ENCODE measurements at places on chromosomes 12 and 14.

- no peak for DNase-seq
Measured at GRCh38 chr12:23855813-23856212, 93.7 kb downstream of the SOX5 start.

DNA sequence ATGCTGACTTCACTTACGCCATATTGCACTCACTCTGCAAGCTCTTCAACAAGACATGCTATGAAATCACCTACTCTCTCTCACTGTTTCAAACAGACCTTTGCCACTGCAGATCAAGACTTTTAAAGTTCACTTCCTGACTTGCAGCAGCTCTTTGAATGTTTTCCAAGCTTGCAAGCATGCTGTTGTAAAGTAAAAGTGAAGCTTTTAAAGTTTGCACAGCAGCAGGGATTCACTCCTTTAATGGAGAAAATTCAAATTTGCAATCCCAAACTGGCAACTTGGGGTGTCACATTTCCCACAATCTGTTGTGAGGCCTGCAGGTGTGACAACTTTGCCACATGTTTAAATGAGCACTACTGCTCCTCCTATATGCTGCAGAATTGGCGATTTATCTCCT, 270.9 kb downstream of the ALX1 start:
- no peak for DNase-seq

- DNase-seq, result no peak
Measured at GRCh38 chr12:93911396-93911795, 234.2 kb downstream of the CRADD start.

DNA sequence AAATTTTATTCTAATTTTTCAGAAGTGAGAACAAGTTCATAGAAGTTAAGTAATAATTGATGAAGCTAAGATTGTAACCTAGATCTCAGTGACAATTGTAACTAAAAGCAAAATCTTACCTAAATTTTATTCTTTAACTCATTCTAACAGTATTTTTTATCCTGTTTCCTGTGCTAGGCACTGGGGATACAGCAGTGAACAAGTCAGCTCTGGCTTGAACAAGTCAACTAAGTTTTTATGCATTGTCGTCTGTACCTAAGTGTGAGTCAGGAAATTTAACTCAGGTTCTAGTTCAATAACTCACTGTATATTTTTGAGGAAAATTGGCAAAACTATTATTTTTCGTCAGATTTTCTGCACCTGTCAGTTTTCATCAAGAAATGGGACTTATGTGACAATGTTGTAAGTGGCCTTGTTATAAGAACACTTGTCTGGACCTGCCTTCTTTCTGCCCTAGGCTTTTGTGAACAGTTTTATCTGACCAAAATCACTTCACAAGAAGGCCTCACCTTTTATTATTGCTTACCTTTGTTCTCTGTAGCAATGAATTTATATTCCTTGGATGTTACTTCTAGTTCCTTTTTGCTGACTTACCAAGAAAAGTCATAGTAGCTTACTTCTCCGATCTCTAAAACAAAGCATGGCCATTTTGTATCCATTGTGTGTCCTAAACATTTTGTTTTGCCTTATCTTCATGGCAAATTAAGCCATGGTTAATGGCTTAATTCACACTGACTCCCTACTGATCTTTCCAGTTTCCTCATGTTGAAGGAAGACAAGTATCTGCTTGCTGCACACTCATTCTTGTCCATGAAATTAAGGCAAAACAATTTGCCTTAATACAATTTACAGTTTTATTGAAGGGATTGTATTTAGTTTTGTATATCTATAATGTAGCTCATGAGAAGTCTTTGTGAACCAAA, 2.7 kb downstream of the TMTC3 start:
- DNase-seq, result no peak

- DNase-seq, result no peak
Measured at GRCh38 chr12:29201296-29201695, 52.2 kb downstream of the FAR2 start.

DNA sequence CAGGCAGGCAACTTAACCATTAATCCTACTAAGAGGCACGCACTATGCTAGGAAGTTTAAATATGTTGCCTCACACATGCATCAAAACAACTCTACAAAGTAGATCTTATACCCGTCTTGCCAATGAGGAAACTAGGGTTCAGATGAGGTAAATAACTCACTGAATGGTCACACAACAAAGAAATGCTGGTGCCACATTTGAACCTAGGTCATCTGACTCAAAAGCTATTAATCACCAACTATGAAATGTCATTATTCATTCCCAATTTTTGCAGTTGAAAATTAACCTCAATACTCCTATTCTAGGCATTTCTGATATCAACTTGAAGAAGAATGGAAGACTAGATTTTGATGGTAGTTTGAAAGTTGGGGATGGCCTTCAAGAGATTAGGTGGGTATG, 2.8 kb upstream of the PYROXD1 start:
- DNase-seq, result no peak

- no peak for DNase-seq
Measured at GRCh38 chr12:44053549-44054127, 217.8 kb downstream of the TMEM117 start.

GRCh38 chr12:119666900-119667576, 895 bp upstream of the PRKAB1 start:
- DNase-seq, result no peak

- peak; percentile 38 for DNase-seq
Measured at GRCh38 chr14:81400202-81400678, at the start of gene STON2. STON2 (minus strand) TSS chr14:81400324; CDS start chr14:81398382, 1,942 bp downstream.

DNA sequence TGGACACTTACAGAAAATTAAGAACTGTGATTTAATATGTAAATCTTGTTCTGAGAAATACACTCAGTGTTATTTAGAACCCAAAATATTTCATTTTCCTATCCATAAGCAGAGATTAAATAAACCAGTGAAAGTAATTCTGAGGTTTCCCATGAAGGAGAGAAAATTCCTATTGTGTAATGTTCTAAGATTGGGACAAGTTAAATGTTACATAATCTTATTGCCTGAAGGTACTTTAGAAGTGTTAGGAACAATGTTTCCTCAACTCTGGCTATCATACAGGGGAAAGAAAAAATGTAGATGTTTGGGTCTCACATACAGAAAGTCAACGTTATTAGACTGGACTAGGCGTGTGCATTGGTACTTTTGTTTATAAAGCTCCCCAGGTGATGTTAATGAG, 281.9 kb upstream of the SYT10 start:
- no peak for DNase-seq

- DNase-seq, result no peak
Measured at GRCh38 chr12:38456537-38457120, 140.1 kb downstream of the ALG10B start.

GRCh38 chr14:81138429-81138828, 82.3 kb downstream of the GTF2A1 start:
- DNase-seq, result no peak

GRCh38 chr12:107514887-107515445, 170.6 kb upstream of the PWP1 start:
- DNase-seq, result no peak
